ENCODE measurements at places on chromosomes 3 and 15.
A peak's percentile ranks its signal among the peaks of the same experiment; 100 is the strongest.

- DNase-seq, result no peak
Measured at GRCh38 chr15:45349623-45350022, 28.7 kb downstream of the GATM start.

- no peak for DNase-seq
Measured at GRCh38 chr3:11711876-11712275, 68.2 kb upstream of the VGLL4 start.

DNA sequence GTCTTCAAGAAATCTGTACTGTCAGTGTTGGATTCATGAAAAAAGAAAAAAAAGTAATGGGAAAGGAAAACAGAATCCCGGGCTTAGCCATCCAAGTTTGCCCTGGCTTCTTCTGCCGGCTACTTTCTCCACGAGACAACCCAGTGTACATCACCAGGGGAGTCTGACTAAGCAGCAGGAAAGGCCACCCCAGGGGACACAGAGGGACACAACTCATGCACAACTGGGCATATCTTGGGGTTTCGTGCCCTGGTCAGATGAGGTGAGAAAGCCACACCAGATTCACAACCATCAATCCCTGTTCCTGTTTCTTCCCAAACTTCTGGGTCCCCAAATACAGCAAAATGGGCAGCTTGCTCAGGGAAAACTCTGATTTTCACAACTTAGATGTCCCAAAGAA is 33.2 kb downstream of the ADAMTS17 start:
- DNase-seq, result no peak

GRCh38 chr3:128555841-128556240 is 62.8 kb upstream of the GATA2 start:
- no peak for DNase-seq

GRCh38 chr3:46845397-46845859 is 17.8 kb downstream of the MYL3 start:
- DNase-seq, result no peak

DNA sequence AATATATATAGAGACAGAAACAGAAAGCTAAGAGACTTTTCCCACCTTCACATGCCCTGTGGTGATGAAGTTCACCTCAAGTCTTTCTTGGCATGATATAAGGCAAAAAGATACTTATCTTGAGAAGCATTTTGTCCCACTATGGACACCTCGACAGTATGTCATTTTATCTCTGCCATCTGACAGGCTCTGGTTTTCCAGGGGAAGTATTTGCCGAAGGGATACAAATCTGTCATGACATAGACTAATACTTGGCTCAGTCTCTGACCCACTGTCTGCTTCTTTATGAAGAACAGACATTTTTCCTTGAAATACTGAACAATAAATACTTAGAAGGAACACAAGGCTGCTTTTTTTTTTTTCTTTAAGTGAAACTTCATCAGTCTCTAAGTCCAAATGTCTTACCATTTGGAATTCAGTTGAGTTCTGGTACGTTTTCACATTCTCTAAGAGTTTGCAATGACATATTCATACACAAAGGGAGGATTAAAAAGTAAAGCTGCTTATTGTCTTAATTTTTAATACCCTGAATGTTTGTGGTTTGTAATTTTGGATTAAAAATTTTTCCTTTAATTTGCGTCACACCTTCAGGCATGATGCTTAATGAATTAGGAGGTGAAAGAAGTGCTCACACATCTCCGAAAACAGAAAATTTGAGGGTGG is 87.8 kb upstream of the LMOD3 start:
- DNase-seq, result no peak

- DNase-seq, result peak; percentile 16
Measured at GRCh38 chr3:160893207-160893606, 137.2 kb downstream of the PPM1L start.

DNA sequence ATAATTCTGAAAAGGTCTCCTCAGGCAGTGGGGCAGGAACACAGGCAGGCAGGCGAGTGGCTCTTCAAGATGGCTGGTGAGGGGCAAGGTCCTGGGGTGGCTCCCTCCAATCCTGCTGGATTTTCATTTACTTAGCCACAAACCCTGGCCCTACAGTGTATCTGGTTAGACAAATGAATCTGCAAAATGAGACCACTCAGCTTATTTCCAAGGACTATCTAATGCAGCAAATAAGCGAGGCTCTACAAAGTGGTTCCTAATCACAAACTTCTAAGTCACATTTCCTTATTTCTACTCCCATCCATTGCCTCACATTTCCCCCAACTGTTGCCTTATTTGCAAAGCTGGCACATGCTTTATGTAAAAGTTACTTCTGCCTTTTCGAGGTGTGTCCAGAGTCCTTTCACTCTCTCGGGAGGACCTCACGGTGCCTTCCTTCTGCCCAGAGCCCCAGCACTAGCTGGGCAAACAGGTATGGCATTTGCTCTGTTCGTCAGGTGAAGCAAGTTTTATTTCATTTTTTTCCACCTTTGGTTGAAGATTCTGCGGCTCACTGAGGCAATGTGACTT is 40.5 kb downstream of the CCDC12 start:
- DNase-seq, result no peak

Measured in NCI-H2171 treated with DMSO at 0.1 percent for 48 hours (cell line).